ENCODE measurements at places on chromosomes 5 and 9.

GRCh38 chr9:37927132-37927531, 23.2 kb upstream of the SLC25A51 start:
- no peaks in the 10 kb centered on the region for H3K36me3 ChIP-seq
- no peak overlapping the region for H3K4me3 ChIP-seq
- no peak overlapping the region for H3K27ac ChIP-seq
- no peaks in the 10 kb centered on the region for H3K27me3 ChIP-seq
- no peaks in the 10 kb centered on the region for H3K4me1 ChIP-seq

DNA sequence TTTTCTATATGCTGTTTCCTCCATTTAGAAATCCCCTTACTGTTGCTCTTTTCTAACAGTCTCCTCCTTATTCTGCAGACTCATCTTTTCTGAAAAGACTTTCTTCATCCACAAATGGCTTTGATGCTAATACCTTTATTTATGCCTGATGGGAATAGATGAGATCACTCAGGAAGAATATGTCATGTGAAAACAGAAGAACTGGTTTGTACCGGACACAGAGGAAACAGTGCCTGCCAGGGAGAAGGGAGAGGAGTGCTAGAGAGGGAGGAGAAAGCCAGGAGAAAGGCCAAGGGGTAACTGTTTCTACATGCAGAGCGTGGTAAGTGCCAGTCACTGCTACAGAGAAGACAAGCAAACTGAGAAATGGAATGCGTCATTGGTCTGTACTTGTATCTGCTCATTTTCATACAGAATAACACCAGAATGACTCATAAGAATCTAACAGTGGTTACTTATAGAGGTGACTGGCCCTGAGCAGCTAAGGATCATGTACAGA, 45.9 kb upstream of the PJA2 start:
- no peak overlapping the region for H3K4me3 ChIP-seq
- no peaks in the 10 kb centered on the region for H3K27me3 ChIP-seq
- no peak for DNase-seq
- H3K36me3 ChIP-seq, result no peaks in the 10 kb centered on the region
- no peaks in the 10 kb centered on the region for H3K4me1 ChIP-seq

GRCh38 chr5:67454957-67455561, 258.5 kb upstream of the CD180 start:
- no peak overlapping the region for H3K27ac ChIP-seq
- no peaks in the 10 kb centered on the region for H3K36me3 ChIP-seq
- no peak for DNase-seq
- no peaks in the 10 kb centered on the region for H3K27me3 ChIP-seq
- no peaks in the 10 kb centered on the region for H3K4me1 ChIP-seq

DNA sequence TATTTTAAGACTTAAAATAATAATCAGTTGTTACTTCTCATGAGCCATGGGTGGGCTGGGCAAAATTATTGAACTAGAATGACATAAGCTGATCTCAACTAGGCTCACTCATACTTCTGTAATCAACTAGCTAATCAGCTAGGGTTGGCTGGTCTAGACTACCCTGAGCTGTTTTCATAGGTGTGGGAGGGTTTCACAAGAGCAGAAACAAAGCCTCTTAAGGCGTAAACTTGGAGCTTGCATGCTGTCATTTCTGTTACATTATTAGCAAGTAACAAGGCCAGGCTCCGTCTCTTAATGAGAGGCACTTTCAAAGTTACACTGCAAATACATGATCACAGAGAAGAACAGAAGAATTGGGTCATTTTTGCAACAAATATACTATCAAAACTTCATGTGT, 57.2 kb upstream of the GHR start:
- H3K36me3 ChIP-seq, result no peaks in the 10 kb centered on the region
- DNase-seq, result no peak
- no peak overlapping the region for H3K27ac ChIP-seq
- no peaks in the 10 kb centered on the region for H3K4me1 ChIP-seq
- no peaks in the 10 kb centered on the region for H3K27me3 ChIP-seq

DNA sequence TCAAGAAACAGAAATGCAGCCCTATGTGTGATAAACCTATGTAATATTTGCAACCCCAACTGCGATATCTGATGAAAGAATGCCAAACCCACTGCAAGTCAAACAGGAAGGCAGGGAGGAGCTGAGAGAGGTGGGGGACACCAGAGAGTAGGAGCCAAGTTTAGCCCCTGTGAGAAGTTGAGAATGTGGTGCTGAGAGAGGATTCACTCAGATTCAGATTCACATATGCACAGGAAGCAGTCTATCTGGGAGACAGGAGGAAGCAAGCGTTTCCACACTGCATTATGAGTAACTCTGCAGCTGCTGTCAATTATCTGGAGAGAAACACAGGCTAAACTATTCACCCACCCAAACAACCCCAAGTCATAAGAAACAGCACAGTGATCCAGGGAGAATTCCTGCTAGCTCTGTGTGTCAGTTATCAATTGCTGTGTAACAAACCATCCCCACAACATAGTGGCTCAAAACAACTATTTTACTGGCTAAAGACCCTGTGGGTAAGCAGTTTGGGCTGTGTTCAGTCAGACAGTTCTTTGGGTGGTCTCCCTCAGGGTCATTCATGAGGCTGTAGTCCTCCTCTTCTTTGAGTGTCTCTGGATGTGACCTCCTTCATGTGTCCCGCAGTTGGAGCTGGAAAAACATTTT, 161.9 kb upstream of the RAI14 start:
- H3K27ac ChIP-seq, result no peak overlapping the region
- no peaks in the 10 kb centered on the region for H3K36me3 ChIP-seq
- no peak for DNase-seq
- H3K4me1 ChIP-seq, result no peaks in the 10 kb centered on the region
- no peaks in the 10 kb centered on the region for H3K27me3 ChIP-seq
- no peak overlapping the region for H3K4me3 ChIP-seq

DNA sequence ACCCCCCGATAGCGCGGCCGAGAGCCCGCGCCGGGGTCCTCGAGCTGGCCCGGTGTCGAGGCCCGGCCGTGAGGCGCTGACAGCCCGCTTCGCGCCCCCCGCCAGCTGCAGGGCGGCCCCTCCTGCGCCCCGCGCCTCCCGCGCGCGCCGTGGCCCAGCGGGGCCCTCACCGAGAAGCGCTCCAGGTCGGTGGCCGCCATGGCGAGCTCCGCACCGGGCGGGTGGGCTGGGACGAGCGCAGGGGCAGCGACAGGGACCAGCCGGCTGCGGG, 166 bp downstream of the SEPTIN8 start:
- no peaks in the 10 kb centered on the region for H3K27me3 ChIP-seq
- H3K4me3 ChIP-seq, result peak overlapping the region; percentile 81
- DNase-seq, result no peak
- H3K27ac ChIP-seq, result peak overlapping the region; percentile 45
- no peaks in the 10 kb centered on the region for H3K36me3 ChIP-seq

DNA sequence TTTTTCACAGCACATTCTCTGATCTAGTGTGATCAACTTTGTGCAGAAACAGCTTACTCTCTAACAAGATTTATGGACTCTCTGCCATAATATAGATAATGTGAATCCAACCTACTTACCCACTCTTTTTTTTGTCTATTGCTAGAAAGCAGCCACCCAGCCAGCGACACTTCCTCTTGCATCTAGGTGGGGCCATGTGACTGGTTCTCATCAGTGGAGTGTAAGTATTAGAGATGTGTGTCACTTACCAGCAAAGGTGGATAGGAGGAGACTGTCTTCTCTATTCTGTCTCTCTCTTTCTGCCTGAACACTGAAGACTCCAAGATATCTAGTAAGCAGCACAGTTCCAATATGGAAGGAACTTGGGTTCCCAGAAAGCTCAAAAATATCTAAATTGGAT, 174.8 kb downstream of the MCTP1 start:
- H3K27ac ChIP-seq, result no peak overlapping the region
- H3K4me1 ChIP-seq, result no peaks in the 10 kb centered on the region
- no peak for DNase-seq
- H3K27me3 ChIP-seq, result no peaks in the 10 kb centered on the region

- no peaks in the 10 kb centered on the region for H3K36me3 ChIP-seq
- H3K4me1 ChIP-seq, result no peaks in the 10 kb centered on the region
- H3K27ac ChIP-seq, result no peak overlapping the region
These were observed 151.8 kb upstream of the GPR151 start for GRCh38 chr5:146667633-146668272.

- peaks cover 14% of the 10 kb centered on the region for H3K36me3 ChIP-seq
- no peak overlapping the region for H3K4me3 ChIP-seq
These were observed 44.3 kb downstream of the BICD2 start for GRCh38 chr9:92720209-92720765.

DNA sequence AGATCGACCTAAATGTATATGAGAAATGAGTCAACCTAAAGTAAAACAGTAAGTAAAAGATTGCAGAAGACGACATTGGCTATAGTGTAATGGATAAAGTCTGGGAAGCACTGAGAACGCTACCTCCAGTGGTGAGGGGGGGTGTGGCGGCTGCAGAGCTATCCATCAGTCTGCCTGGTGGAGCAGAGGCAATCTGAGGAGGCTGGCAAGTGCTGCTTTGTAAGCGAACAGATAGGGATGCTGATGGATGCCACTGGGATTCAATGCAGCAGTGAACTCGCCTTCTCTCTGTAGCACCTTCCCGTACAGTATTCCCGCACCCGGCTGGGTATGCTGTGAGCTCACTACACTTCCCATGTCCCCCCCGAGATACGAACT, 261.5 kb downstream of the NSG2 start:
- no peak overlapping the region for H3K27ac ChIP-seq
- peaks cover 7% of the 10 kb centered on the region for H3K27me3 ChIP-seq
- no peaks in the 10 kb centered on the region for H3K36me3 ChIP-seq
- no peak for DNase-seq

GRCh38 chr9:129828051-129828450, 4.1 kb upstream of the TOR1A start:
- no peak overlapping the region for H3K4me3 ChIP-seq
- peaks cover 17% of the 10 kb centered on the region for H3K36me3 ChIP-seq
- no peaks in the 10 kb centered on the region for H3K4me1 ChIP-seq
- DNase-seq, result no peak

DNA sequence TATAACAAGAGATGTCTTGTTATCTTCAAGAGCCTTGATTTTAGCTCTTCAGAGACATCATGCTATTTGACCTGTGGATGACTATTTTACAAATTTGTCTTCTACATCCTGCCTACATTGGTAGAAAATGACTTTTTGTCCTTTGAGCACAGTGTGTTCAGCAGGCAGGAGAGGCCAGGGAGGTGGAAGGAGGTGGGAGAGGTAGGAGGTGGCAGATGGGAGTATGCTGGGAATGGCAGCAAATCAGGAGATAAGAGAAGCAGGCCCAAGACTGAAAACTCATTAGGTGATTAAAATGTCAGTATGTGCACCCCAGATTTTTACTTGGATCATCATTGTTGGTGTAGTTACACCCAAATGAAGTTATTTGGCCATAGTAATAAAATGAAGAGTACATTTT, 44.1 kb downstream of the PTPN3 start:
- H3K4me1 ChIP-seq, result no peaks in the 10 kb centered on the region
- DNase-seq, result no peak
- no peaks in the 10 kb centered on the region for H3K36me3 ChIP-seq
- no peak overlapping the region for H3K27ac ChIP-seq

GRCh38 chr5:68884883-68885282, 208.9 kb upstream of the SLC30A5 start:
- no peaks in the 10 kb centered on the region for H3K27me3 ChIP-seq
- no peak overlapping the region for H3K4me3 ChIP-seq
- no peaks in the 10 kb centered on the region for H3K4me1 ChIP-seq
- H3K36me3 ChIP-seq, result no peaks in the 10 kb centered on the region

DNA sequence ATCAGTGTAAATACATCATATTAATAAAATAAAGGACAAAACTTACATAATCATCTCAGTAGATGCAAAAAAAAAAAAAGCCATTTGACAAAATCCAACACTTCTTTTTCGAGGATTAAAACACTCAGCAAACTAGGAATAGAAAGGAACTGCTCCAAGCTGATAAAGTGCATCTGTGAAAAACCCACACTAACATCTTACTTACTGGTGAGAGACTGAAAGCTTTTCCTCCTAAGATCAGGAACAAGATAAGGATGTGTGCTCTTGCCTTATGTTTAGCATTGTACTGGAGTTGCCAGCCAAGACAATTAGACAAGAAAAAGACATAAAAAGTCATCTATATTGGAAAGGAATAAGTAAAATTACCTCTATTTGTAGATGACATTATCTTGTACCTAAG, 120.2 kb upstream of the SAP30L start:
- H3K4me3 ChIP-seq, result no peak overlapping the region
- no peaks in the 10 kb centered on the region for H3K36me3 ChIP-seq
- no peaks in the 10 kb centered on the region for H3K27me3 ChIP-seq
- no peak overlapping the region for H3K27ac ChIP-seq
- DNase-seq, result no peak

GRCh38 chr9:6367128-6367890, 39.1 kb downstream of the TPD52L3 start:
- no peak for DNase-seq
- no peak overlapping the region for H3K4me3 ChIP-seq
- H3K27me3 ChIP-seq, result no peaks in the 10 kb centered on the region

DNA sequence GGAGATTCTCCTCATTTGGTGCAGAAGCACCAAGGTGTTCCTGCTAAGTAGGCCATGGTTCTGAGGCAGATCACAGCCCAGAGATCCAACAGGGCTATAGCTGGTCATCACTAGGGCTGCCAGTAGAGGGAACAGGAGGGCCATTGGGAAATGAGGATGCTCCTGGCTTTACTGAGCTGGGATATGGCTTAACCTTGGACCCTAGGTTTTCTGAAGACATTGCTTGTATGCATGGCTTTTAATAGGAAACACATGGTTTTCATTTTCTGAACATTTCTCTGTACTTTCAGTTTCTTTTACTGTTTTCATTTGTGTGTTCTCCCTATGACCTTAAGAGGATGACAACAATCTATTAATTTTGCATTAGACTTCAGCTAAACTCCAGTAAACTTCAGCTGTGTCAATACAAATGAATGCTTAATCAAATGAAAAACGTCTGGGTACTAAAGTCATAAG, at the start of gene IFNW1:
IFNW1 (minus strand) TSS at position 406 of the 456 bp plus-strand sequence; CDS start at position 144, 262 bp downstream.
- DNase-seq, result no peak
- H3K4me1 ChIP-seq, result no peaks in the 10 kb centered on the region
- H3K36me3 ChIP-seq, result no peaks in the 10 kb centered on the region
- no peak within 1 kb of the TSS for H3K27ac ChIP-seq

GRCh38 chr5:28543473-28544098, 1505.2 kb upstream of the CDH9 start:
- H3K4me3 ChIP-seq, result no peak overlapping the region
- H3K27ac ChIP-seq, result no peak overlapping the region
- H3K36me3 ChIP-seq, result no peaks in the 10 kb centered on the region
- H3K27me3 ChIP-seq, result no peaks in the 10 kb centered on the region
- no peak for DNase-seq

- H3K27me3 ChIP-seq, result no peaks in the 10 kb centered on the region
- H3K4me3 ChIP-seq, result no peak overlapping the region
- no peak overlapping the region for H3K27ac ChIP-seq
- no peaks in the 10 kb centered on the region for H3K36me3 ChIP-seq
These were observed 24.5 kb downstream of the RGS3 start for GRCh38 chr9:113488071-113488470.

Data from colonic mucosa (tissue), 4 donors.